ENCODE measurements at places on chromosomes 2 and 18. TPM values are rescaled to one million over a fixed set of nuclear protein-coding genes. Genes with fewer than 3 reads are reported as not detected.
A peak's percentile ranks its signal among the peaks of the same experiment; 100 is the strongest.

ST8SIA3 gene
- not detected for total RNA-seq

TMEM178A gene
- total RNA-seq = 0.66 TPM

SGPP2 gene
- 47.4 TPM for total RNA-seq

COL3A1 gene
- not detected for total RNA-seq

GALR1 gene
- total RNA-seq = not detected

ZFP36L2 gene
- total RNA-seq = 107 TPM

DNA sequence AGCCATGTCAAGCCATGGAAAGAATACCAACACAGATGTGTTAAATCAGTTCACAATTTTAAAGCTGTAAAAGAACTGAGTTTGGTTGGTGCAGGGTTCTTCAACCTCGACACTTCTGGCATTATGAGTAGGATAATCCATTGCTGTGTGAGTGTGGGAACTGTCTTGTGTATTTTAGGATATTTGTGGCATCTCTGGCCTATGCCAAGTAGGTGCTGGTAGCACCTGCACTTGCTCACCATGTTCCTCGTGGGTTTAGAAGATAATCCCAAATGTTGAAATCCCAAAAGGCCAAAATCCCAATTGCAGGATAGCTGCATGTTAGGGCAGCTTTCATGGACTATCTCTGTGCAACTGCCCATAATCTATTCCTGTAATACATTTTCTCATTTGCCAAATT lies 3.8 kb downstream of the KRCC1 start:
- H3K4me3 ChIP-seq = no peak overlapping the region
- no peak overlapping the region for H3K27ac ChIP-seq
- DNase-seq = no peak
- H3K27me3 ChIP-seq = no peaks in the 10 kb centered on the region
- H3K4me1 ChIP-seq = peaks cover 25% of the 10 kb centered on the region

DNA sequence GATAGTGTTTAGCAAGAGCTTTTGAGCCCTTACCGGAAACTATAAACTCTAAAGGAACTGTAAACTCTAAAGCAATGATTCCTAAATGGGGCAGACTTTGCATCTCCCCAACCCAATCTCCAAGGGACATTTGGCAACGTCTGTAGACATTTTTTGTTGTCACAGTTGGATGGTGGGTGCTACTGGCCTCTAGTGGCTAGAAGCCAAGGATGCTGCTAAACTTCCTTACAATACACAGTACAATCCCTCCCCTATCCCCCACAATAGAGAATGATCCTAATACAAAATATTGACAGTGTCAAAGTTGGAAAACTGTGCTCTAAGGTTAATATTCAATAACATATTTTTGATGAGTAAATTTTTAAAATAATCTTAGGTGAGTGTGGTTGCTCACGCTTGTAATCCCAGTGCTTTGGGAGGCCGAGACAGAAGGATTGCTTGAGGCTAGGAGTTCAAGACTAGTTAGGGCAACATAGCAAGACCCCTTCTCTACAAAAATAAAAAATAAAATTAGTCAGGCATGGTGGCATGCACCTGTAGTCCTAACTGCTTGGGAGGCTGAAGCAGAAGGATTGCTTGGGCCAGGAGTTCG lies 66.7 kb downstream of the PTPN4 start:
- H3K4me3 ChIP-seq = no peak overlapping the region
- DNase-seq = peak; percentile 51
- peaks cover 18% of the 10 kb centered on the region for H3K4me1 ChIP-seq
- H3K27me3 ChIP-seq = no peaks in the 10 kb centered on the region

GRCh38 chr18:79884294-79884962 lies 67.0 kb downstream of the SLC66A2 start:
- H3K4me3 ChIP-seq = no peak overlapping the region
- DNase-seq = no peak
- no peaks in the 10 kb centered on the region for H3K27me3 ChIP-seq
- peaks cover 4% of the 10 kb centered on the region for H3K36me3 ChIP-seq
- no peaks in the 10 kb centered on the region for H3K4me1 ChIP-seq
- no peak overlapping the region for H3K27ac ChIP-seq

- H3K27ac ChIP-seq = no peak overlapping the region
- H3K27me3 ChIP-seq = no peaks in the 10 kb centered on the region
- no peak for DNase-seq
- H3K4me1 ChIP-seq = no peaks in the 10 kb centered on the region
- no peaks in the 10 kb centered on the region for H3K36me3 ChIP-seq
These were observed 24.9 kb downstream of the GLI2 start for GRCh38 chr2:120760446-120761135.

DNA sequence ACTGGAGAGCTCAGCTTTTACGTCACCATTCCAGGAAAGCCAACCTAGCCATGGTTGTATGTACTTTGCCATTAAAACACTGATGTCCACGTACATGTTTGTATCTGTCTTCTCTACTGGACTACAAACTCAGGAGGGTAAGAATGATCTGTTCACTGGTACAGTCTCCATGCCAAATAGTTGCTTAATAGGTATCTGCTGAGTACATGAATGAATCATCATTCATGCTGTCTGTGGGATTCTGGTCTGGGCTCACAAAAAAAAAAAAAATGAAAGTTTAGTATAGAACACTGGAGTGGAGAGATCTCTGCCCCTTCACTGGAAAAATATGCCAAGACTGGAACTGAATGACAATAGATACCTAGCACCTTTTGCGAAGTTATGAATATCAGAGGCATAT lies 102.6 kb upstream of the ITGA4 start:
- H3K36me3 ChIP-seq = peaks cover 6% of the 10 kb centered on the region
- H3K4me1 ChIP-seq = peaks cover 8% of the 10 kb centered on the region
- DNase-seq = peak; percentile 82
- no peak overlapping the region for H3K27ac ChIP-seq
- no peak overlapping the region for H3K4me3 ChIP-seq

GRCh38 chr2:169664978-169665930 lies 29.0 kb downstream of the CFAP210 start:
- no peaks in the 10 kb centered on the region for H3K36me3 ChIP-seq
- no peaks in the 10 kb centered on the region for H3K4me1 ChIP-seq
- DNase-seq = no peak
- H3K27me3 ChIP-seq = peaks cover 13% of the 10 kb centered on the region
- H3K27ac ChIP-seq = no peak overlapping the region

DNA sequence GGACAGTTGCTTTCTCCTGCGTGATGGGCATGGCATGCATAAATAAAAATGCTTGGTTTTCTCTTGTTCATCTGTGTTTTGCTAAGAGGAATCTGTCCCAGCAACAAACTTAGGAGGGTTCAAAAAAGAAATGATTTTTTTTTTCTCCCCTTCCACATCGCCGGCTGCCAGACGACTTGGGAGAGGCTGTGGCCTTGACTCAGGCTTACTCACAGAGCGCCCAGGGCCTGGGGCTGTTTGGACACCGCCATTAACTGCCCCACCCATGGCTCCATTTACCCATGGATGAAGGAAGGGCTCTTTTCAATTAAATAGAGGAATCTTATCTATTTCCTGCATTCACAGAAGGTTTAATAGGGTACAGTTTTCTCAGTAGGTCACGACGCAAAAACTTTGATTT lies 22.3 kb upstream of the SERPINB5 start:
- peak overlapping the region; percentile 89 for H3K27ac ChIP-seq
- peaks cover 45% of the 10 kb centered on the region for H3K4me1 ChIP-seq
- DNase-seq = peak; percentile 86
- H3K36me3 ChIP-seq = peaks cover 6% of the 10 kb centered on the region

DNA sequence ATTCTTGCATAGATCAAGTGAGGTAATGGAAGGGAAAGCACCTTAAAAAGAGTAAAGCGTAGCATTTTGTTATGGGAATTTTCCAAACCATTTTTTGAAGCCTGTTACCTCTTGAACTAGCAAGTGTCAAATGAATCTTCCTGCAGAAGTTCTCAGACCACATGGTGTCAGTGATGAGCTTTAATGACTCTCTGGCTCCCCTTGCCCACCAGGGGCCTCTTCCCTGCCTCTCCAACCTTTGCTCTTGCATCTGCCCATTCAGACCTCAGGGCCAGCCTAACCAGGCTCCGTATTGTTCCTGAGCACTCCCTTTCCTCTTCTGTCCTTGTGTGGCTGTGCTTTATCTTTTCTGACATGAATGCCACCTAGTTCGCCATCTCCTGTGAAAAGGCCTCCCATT lies 155.9 kb downstream of the DIS3L2 start:
- DNase-seq = no peak
- H3K27me3 ChIP-seq = no peaks in the 10 kb centered on the region
- no peak overlapping the region for H3K4me3 ChIP-seq
- H3K4me1 ChIP-seq = peaks cover 4% of the 10 kb centered on the region
- no peak overlapping the region for H3K27ac ChIP-seq

GRCh38 chr2:8232871-8233270 lies 449.0 kb upstream of the ID2 start:
- H3K36me3 ChIP-seq = no peaks in the 10 kb centered on the region
- no peaks in the 10 kb centered on the region for H3K4me1 ChIP-seq
- no peak overlapping the region for H3K27ac ChIP-seq
- no peaks in the 10 kb centered on the region for H3K27me3 ChIP-seq

DNA sequence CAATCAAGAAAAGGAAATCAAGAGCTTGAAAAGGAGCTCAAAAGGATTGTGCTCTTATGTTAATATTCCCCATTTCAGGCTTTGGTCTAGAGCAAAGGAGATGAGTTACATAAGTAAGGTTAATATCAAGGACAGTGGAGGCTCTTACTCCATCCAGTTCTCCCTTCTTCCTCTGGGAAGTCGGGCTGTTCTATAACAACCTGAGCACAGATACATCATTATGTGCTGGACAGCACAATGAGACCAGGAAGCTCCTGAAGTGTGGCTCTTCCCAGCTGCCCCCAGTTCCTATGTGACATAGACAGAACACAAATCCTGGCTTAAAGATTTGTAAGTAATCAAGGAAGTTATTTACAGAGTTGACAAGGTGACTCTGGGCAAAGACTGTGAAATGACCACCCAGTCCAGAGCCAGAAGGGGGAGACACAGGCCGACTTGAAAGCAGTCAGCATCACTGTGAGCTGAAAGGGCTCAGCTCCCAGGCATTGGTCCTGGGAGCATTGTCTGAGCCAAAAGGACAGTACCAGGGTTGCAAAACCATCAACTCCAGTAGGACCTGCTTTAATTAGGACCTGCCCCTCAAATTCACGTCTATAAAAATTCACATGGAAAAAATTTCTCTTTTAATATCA lies 917.6 kb upstream of the ACVR2A start:
- peaks cover 3% of the 10 kb centered on the region for H3K36me3 ChIP-seq
- H3K4me3 ChIP-seq = no peak overlapping the region
- peaks cover 5% of the 10 kb centered on the region for H3K4me1 ChIP-seq
- no peak overlapping the region for H3K27ac ChIP-seq
- H3K27me3 ChIP-seq = no peaks in the 10 kb centered on the region

GRCh38 chr2:115580784-115581183 lies 1138.3 kb downstream of the DPP10 start:
- DNase-seq = no peak
- no peaks in the 10 kb centered on the region for H3K36me3 ChIP-seq
- H3K27me3 ChIP-seq = no peaks in the 10 kb centered on the region
- H3K4me3 ChIP-seq = no peak overlapping the region
- H3K4me1 ChIP-seq = no peaks in the 10 kb centered on the region

- no peaks in the 10 kb centered on the region for H3K36me3 ChIP-seq
- no peak for DNase-seq
- H3K4me1 ChIP-seq = no peaks in the 10 kb centered on the region
- H3K27ac ChIP-seq = no peak overlapping the region
- H3K27me3 ChIP-seq = no peaks in the 10 kb centered on the region
These were observed 7.5 kb upstream of the CCDC195 start for GRCh38 chr2:224723586-224724217.

- H3K4me3 ChIP-seq = no peak overlapping the region
- no peaks in the 10 kb centered on the region for H3K27me3 ChIP-seq
- no peak for DNase-seq
- no peaks in the 10 kb centered on the region for H3K36me3 ChIP-seq
- no peak overlapping the region for H3K27ac ChIP-seq
- H3K4me1 ChIP-seq = no peaks in the 10 kb centered on the region
These were observed 1469.7 kb upstream of the PIK3C3 start for GRCh38 chr18:40485318-40485717.

DNA sequence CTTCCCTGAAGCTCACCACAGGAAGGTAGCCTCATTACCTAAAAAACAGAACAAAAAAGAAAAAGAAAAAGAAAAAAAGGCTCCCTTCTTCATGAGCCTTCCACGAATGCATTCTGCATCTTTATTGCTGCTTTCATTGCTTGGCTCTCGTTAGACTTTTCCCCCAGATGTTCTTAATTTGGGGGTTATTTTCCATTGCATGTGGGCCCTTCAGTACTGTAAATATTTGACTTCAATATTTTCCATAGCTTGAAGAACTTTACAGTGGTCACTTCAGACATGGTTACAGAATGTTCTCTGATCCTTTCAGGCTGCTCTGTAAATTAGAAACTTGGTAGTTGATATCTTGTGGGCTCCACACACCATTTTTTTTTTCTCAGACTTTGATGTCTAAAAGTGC lies 65.6 kb upstream of the COPS8 start:
- DNase-seq = no peak
- H3K4me1 ChIP-seq = no peaks in the 10 kb centered on the region
- no peaks in the 10 kb centered on the region for H3K27me3 ChIP-seq
- no peak overlapping the region for H3K4me3 ChIP-seq
- no peak overlapping the region for H3K27ac ChIP-seq

DNA sequence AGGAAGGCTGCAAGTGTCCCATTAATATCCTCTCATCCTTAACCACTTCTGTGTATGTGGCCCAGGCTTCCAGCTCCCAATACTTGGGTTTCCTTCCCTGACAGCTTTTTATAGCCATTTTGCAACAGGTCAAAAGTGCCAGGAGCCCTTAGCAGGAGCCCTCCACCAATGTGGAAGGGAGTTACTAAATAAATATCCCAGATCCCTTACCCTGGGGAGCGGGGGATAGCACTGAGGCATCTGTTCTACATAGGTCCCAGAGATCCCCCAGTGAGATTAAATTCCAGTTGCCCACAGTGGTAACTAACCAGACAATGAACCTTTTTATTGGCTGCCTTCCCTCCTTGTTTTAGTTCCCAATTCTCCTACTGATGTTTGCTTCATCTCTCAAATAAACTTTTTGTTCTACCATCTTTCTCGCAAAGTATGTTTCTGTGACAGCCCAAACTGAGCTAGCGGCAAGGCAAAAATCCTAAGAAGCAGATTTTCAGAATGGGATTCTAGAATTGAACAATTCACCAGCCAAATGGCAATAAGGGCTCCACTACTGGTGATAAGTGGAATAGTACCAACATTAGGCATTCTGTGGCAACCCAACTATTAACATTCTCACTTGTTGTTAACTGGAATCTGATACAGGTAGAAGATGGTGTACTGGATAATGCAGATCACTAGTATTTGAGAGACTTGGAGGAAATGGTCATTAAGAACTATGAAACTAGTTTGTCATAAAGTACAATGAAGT lies 83.9 kb upstream of the MAPRE2 start:
- H3K4me1 ChIP-seq = no peaks in the 10 kb centered on the region
- no peak for DNase-seq

DNA sequence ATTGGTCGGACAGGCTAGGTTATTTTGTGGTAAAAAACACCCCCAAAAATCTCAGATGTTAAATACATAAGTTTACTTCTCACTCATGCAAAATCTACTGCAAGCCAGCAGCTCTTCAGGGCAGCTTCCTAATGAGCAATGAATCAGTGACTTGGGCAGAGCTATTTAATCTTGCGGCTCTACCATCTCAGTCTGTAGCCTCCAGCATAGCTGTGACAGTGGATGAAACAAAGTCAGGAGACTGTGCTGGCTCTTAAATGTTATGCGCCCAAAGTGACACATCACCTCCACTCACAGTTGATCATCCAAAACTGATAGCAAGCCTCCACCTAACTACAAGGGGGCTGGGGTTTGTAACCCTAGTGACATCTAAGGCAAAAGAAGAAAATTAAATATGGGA lies 571.9 kb downstream of the METTL4 start:
- no peaks in the 10 kb centered on the region for H3K27me3 ChIP-seq
- H3K27ac ChIP-seq = no peak overlapping the region
- DNase-seq = no peak
- H3K36me3 ChIP-seq = no peaks in the 10 kb centered on the region
- peaks cover 10% of the 10 kb centered on the region for H3K4me1 ChIP-seq

GRCh38 chr2:224141304-224141703 lies 102.2 kb upstream of the SERPINE2 start:
- H3K27me3 ChIP-seq = no peaks in the 10 kb centered on the region
- H3K36me3 ChIP-seq = no peaks in the 10 kb centered on the region
- DNase-seq = no peak
- H3K4me3 ChIP-seq = no peak overlapping the region
